ENCODE measurements at places on chromosomes 12 and 14.

DNA sequence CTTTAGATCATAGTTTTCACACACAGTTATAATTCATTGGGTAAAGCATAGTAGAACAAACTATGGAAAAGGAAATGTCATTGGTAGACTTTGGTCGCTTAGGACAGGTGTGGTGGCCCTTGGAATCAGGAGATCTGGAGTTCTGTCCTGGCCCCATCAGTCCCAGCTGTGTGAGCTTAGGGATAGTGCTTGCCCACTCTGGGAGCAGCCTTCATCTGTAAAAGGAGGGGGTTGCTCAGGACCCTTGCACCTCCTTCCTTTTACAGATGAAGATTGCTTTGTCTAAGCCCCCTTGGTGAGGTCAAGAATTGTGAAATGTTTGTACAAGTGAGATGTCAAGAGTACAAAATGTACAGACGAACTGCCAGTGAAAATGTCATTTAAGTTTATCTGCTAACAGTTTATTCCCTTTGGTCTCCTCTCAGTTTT lies 93.2 kb downstream of the BORCS5 start:
- DNase-seq, result no peak

GRCh38 chr12:106090591-106091445 lies 47.9 kb downstream of the NUAK1 start:
- DNase-seq, result no peak

DNA sequence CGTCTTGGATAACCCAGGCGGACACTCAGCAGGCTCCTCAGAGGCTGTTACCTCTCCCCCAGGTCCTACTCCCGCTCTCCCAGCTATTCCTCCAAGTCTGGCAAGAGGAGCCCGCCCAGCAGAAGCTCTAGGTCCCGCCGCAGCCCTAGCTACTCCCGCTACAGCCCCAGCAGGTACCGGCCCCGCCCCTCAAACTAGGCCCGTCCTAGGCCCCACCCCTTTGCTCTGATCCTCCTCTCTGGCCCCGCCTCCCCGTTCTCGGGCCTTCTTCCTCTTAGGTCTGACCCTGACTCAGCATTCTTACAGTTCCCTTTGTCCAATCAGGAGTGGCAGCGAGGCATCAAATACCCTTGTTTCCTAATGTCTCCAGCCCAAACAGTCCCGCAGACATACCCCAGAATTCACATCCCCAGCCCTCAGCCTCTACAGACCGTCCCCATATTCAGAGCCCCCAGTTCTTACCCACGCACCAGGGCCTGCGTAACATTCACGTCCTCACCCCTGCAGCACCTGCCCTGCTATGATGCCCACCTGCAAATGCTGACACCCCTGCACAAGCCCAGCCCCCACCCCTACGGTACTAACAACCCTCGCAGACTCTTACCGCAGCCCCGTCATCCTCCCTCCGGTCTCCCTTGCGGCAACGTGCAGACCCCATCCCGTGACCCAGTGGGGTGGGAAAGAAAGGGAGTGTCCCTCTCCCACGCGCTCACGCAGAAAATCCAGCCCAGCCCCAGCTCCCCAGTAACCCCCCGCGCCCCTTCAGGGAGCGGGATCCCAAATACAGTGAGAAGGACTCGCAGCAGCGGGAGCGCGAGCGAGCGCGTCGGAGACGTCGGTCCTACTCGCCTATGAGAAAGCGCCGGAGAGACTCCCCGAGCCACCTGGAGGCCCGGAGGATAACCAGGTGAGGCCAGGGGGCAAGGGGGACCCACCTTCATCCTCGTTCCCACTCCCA lies 25.0 kb upstream of the HSPB8 start:
- peak; percentile 49 for DNase-seq

- DNase-seq, result no peak
These were observed 1415.2 kb downstream of the AACS start for GRCh38 chr12:126480451-126480850.

DNA sequence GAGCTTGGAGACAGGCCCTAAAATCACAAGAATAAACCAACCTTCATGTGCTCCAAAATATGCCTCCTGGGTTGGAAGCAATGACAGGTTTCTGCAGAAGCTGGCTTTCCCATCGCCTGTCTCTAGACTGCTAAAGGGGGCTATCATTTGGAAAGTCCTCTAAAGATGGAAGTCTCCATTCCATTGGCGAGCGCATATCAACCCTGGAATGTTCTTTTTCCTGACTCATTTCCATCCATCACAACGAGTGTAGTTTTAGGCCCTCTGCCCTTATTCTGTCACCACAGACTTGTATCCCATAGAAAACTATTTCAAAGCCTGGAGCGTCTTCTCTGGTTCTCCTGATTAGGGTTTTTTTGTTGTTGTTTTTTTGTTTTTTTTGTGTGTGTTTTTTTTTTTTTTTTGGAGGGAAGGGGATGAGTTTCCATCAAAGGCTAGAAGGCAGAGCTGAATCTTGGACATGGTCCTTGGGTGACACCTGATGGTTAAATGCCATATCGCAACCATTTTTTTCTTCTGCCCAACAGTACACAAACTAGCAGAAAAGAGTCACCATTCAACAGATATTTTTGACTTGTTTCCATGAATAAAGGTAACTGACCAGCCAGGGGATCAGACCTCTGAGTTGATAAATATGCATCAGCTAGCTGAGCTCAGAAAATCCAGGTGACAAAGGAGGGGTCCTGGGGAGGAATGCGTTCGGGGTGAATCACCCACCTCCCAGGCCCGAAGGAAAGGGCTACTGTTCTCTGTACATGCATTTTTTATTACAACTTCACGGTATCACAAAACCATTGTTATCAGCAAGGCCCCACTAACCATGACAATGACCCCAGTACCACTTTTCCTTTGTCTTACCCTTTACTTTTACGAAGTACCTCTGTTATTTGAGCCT lies 40.5 kb downstream of the KCNA5 start:
- no peak for DNase-seq

DNA sequence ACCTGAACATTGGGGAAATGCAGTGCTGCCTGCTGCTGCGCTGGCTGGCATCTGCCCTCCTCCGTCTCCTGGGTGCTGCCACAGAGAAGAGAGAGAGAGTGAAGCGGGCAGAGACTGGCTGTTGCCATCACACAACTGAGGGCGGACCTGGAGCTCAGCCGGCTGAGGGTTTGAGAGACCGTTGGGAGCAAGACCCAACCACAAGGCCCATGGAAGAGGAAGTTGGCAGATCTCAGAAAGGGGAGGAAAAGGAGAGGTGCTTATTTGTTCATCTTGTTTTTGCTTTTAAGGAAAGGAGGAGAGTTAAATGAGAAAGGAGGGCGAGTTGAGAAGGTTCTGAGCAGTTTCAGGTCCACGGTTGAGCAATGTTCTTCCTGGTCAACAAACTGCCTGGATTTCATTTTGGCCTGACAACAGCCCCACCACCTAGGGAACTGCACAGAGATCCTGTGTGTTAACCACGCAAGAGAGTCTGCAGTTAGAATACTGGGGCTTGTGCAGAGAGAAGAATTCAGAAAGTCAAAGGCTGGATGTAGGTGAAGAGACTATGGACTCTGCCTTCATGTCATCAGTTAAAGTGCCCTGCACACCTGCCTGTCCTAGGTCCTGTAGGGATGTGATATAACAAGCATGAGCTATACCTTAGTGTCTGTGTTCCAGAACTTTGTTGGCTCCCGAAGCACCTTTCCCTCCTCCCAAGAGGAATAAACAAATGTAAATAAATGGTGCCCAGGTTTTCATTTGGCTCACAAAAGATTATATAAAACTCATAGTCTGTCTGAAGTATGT lies 124.6 kb downstream of the ETV6 start:
- no peak for DNase-seq

DNA sequence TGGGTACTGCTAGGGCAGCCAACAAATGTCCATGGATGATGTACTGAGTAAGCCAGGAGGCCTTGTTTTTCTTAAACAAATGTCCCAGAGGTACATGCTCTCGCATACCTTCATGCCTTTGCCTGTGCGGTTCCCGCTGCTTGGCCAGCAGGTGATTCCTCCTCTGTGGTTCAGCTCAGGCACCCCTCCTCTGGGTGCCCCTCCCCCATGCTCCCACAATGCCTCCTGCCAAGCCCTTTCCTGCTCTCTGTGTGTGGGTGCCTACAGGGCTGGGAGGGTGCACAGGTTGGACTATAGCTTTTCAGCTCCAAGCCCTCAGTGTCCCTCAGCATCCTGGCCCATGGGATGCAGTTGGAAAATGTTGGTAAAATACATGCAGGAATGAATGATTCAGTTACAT lies 23.5 kb downstream of the ASB2 start:
- DNase-seq, result no peak

GRCh38 chr14:68820536-68820935 lies 27.7 kb upstream of the ZFP36L1 start:
- DNase-seq, result no peak

GRCh38 chr12:51531978-51532497 lies 59.0 kb upstream of the SCN8A start:
- DNase-seq, result peak; percentile 54

- DNase-seq, result no peak
These were observed 97.3 kb downstream of the PRICKLE1 start for GRCh38 chr12:42492267-42492666.

GRCh38 chr12:31331242-31331641 lies 5.3 kb upstream of the SINHCAF start:
- DNase-seq, result no peak

DNA sequence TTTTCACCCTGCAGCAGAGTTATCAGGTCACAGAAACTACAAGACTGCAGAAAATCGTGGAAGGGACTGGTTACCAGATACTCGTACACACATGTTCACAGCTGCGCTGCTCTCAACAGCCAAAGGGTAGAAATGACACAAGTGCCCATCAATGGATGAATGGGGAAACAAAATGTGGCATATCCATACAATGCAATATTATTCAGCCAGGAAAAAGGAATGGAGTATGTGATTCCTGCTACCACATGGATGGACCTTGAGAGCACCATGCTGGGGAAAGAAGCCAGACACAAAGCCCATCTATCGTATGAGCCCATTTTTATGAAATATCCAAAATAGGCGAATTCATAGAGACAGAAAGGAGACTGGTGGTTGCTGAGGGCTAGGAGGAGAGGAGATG lies 1.7 kb upstream of the RIMBP2 start:
- no peak for DNase-seq

DNA sequence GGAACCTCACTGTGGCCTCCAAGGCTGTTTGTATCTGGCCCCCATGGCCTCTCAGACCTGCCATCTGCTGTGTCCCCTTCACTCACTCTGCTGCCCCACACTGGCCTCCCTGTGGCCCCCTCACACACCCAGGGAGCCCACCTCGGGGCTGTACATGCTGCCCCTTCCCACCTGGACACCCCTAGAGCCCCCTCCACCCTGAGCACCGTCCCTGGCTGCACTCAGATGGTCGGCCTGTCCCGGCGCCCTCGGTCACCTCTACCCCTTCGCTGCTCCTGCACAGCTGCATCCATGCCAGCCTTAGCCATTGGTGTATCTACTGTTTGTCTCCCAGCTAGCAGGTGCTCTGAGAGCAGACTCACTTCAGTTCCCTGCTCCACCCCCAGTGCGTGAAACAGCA lies 144.4 kb downstream of the RIMBP2 start:
- no peak for DNase-seq

- no peak for DNase-seq
These were observed 58.1 kb upstream of the PRMT8 start for GRCh38 chr12:3432868-3433267.

DNA sequence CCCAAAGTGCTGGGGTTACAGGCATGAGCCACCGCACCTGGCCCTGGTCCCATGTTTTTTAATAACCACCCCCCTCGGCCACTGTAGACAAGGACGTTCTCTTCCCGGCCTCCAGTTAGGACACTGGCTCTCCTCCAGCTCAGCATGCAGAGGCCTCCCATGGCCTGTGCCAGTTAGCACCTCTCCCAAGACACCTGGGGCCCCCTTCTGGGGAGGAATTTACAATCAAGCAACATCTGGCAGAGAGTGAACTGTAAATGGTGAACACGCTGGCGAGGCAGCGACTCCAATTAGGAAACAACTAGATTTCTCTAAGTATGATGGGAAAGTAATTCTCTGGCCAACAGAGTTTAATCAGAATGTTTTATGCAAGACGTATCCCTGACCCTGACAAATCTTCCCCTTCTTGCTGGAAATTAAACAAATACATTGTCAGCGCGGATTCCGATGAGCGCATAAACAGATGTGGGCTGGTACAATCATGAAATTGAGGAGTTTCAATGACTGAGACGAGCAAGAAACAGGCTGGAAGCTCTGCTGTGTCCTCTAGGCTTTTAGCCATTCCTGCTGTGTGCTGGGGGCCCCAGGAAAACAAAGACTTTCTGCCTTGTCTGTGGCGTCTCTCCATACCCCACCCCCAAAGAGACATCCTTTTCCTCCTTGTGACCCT lies 61.7 kb upstream of the DLK1 start:
- peak; percentile 45 for DNase-seq

DNA sequence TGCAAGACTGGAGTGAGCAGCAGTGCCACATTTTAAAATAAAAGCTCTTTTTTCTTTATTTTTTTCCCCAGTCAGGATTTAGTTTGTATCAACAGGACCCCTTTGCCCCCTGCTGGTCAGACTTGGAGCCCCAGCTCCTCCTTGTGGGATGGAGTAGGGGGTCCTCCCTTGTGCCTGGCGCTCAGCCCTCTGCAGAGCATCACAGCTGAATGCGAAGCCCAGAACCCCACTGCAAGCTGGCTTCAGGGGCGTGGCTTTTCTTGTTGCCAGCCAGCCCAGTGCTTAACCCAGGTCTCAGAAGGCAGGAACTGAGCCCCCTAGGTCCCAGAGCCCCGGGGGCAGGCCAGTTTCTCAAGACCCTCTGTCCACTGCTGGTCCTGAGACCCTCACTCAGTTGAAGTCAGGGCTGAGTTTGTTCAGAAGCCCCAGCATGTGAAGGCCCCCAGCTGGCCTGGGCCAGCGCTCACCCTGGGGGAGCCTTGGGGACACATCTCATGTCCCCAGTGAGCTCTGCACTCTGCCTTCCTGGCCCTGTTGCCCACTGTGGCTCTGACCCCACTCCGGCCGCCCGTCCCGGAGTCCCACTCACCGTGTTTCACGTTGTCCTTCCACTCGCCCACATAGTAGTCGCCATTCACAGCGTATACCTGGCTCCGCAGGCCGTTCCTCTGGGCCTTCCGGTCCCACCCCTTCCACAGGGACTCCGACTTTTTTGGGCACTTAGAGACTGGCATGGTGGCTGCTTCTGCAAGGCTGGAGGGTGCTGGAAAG lies 519 bp downstream of the MORN3 start:
- DNase-seq, result no peak

- DNase-seq, result no peak
These were observed 82.7 kb downstream of the BCL11B start for GRCh38 chr14:99189201-99189801.

- DNase-seq, result no peak
These were observed 251.1 kb upstream of the RMST start for GRCh38 chr12:97211416-97211930.

DNA sequence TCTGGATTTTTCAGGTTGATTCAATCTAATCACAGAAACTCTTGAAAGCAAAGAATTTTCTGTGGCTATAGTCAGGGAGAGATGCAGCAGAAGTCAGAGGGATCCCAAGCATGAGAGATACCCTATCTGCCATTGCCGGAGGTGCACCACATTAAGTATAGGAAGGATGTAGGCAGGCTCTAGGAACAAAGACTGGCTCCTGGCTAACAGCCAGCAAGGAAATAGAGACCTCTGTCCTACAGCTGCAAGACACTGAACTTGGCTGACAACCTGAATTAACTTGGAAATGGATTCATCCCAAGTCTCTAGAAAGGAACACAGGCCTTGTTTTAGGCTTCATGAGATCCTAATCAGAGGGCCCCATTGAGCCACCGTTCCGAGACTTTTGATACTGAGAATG lies 364.9 kb upstream of the FLRT2 start:
- DNase-seq, result no peak

Measured in left ventricle myocardium inferior (tissue), 1 donor.